ENCODE measurements at places on chromosomes 7 and 10.

- DNase-seq: no peak
Measured at GRCh38 chr7:55476852-55477780, 95.2 kb downstream of the VOPP1 start.

DNA sequence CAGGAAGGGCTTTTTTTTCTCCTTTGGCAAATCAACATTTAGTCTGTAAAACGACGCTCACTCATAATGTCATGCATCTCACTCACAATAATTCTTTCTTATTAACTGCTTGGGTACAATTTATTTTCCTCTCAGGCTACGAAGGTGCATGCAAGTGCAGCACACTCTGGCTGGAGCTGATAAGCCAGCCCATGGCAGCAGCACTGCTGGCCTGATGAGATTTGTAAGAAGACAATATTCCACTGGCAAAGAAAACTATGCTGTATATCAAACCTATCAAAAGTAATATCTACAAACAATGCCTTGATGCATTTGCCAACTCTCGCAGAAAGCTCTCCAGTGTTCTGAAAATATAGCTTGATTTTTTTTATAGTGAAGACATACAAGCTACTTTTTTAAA lies 170.0 kb upstream of the PHF14 start:
- DNase-seq: no peak

DNA sequence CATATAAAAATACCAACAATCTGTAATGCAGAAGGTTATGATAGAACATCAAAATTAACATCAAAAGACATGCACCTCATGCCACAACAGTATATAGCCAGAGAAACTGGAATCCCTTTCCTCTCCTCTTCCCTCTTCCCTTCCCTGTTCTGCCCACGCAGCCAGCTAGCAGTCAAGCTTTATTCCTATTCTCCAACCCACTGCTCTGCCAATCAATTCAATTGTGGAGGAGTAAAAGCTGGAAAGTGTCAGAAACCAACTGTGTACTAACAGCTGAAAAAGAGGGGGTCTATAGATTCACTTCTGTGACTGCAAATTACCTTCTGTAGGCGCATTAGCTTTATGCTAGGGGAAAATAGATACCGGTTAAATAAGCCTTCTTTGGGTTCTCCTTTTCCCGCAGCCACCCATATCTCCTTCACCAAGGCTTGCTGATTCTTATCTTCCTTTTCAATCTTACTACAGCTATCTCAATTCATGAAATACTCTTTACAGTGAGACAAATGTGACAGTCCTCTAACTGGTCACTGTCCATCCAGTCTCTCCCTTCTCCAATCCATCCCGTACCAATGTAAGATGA lies 16.3 kb downstream of the ABI1 start:
- DNase-seq: no peak

GRCh38 chr10:36332926-36333325 lies 690.8 kb upstream of the FZD8 start:
- DNase-seq: no peak

GRCh38 chr10:9681655-9682054 lies 1336.0 kb upstream of the CELF2 start:
- DNase-seq: no peak

Data from NCI-H1694 treated with DMSO at 0.1 percent for 48 hours (cell line).